ENCODE measurements at places on chromosomes 4 and X.

- DNase-seq = no peak
Observed at GRCh38 chr4:6845027-6845426, 62.5 kb downstream of the KIAA0232 start.

DNA sequence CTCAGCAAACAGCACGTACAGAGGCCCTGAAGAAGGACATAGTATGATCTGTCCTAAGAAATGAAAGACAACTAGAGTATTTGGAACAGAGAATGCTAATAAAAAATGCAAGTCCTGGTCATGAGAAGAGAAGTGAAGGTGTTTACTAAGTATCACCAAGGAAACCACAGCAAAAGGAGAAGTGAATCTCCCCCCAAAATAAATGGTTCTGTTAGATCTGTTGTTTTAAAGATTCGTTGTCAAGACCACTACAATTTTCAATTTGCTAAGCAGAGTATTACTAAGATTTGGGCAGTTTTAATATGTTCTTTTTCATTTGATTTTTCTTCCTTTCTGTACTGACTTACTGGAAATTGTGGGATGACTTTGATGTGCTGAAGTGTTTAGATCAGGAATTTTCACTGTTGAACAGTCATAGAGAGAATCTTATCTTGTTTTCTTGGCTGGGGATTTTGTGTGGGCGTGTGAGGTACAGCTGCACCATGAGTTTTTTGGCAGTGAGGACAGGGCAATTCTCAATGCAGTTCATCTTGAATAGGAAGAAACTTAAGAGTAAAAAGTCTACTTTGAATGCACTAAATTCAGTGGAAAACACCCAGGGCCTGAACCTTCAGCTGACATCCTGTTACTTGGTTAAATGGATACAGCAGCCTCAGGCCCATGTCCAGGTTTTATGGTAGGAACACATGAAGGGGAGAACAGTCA is 132.2 kb downstream of the STIM2 start:
- DNase-seq = no peak

DNA sequence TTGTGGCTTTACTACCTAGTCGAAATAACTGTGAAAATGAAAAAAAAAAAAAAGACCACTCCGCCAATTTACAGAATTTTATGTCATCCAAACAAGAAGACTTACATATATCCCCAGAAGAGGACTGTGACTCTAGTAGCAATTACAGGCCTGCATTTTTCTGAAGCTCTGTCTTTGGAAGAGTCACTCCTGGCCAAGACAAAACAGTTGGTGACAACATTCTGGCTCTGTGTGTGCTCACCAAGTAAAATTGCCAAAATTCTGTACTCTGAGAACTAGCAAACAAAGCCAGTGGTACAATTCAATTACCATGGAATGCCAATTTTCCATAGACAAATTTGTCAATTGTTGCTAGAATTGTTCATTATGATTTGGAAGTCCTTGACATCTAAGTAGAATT is 311.1 kb downstream of the PDGFC start:
- no peak for DNase-seq

DNA sequence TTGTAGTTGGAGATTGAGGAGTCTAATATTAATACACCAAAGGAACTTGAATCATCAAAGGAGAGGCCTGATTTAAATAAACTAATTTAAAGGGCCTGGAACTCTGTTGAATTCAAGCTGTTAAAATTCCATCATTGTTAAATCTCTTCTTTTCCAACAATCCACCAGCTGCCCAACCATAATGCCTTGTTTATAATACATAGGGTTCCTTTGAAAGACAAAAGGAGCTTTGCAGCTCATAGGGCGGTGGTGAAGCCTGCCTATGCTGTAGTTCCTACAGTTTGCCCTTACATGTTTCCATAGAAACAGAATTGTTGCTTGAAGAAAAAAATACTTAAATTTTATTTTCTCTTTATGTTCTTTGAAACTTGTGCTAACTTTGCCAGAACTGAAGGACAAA is 102.8 kb downstream of the GLUD2 start:
- no peak for DNase-seq

GRCh38 chr4:79235095-79235494 is 90.8 kb downstream of the NAA11 start:
- DNase-seq = no peak

All from smooth muscle cell of the brain vasculature (primary cell).